ENCODE measurements at places on chromosomes 11 and 22. TPM values are rescaled to one million over a fixed set of nuclear protein-coding genes. Genes with fewer than 3 reads are reported as not detected.
A peak's percentile ranks its signal among the peaks of the same experiment; 100 is the strongest.

- H3K36me3 ChIP-seq = no peaks in the 10 kb centered on the region
- H3K4me1 ChIP-seq = no peaks in the 10 kb centered on the region
- no peak overlapping the region for H3K27ac ChIP-seq
- DNase-seq = no peak
- H3K27me3 ChIP-seq = no peaks in the 10 kb centered on the region
These were observed 441.6 kb downstream of the DYNC2H1 start for GRCh38 chr11:103550811-103551210.

GRCh38 chr11:116661056-116661455 lies 111.7 kb downstream of the BUD13 start:
- peak overlapping the region; percentile 73 for H3K27ac ChIP-seq
- peaks cover 12% of the 10 kb centered on the region for H3K4me1 ChIP-seq
- H3K36me3 ChIP-seq = no peaks in the 10 kb centered on the region
- no peak overlapping the region for H3K4me3 ChIP-seq
- DNase-seq = no peak
- no peaks in the 10 kb centered on the region for H3K27me3 ChIP-seq

DNA sequence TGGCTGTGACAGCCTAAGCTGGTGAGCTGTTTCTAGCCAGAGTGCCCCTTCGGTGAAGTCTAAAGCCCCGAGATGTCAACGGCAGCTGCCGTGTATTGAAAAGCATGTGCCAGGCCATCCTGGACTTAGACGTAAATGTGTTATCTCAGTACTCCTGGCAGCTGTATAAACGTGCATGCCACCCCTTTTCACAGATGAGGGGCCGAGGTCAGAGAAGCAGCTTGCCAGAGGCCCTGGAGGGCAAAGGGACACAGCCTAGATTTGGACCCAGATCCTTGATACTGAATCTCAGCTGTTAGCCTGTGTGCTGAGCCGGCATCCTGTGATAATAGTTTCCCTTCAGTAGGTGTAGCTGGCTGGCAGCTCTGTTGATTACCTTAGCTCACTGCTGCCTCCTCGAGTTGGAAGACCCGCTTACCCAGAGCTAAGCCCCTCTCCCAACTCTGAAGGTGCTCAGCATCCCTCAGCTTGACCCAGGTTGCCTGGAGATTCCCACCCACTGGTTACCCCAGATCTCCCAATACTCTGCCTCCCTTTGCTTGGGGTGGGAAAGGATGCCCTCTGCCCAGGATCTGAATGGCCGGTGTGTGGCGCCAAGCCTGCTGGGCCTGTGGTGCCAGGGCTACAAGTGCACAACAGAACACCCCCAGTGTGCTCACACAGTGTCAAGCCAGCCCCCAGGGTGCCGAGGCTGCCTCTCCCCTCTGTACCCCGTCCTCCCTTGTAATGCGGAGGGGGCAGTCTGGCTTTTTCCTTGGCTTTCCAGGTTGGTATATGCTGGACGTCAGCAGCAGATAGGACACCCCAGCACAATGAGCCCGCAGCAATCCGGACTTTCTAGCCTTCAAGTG lies 59.8 kb upstream of the WNT7B start:
- peaks cover 27% of the 10 kb centered on the region for H3K4me1 ChIP-seq
- peak overlapping the region; percentile 89 for H3K4me3 ChIP-seq
- peak overlapping the region; percentile 90 for H3K27ac ChIP-seq
- H3K27me3 ChIP-seq = no peaks in the 10 kb centered on the region
- no peaks in the 10 kb centered on the region for H3K36me3 ChIP-seq
- DNase-seq = no peak

DNA sequence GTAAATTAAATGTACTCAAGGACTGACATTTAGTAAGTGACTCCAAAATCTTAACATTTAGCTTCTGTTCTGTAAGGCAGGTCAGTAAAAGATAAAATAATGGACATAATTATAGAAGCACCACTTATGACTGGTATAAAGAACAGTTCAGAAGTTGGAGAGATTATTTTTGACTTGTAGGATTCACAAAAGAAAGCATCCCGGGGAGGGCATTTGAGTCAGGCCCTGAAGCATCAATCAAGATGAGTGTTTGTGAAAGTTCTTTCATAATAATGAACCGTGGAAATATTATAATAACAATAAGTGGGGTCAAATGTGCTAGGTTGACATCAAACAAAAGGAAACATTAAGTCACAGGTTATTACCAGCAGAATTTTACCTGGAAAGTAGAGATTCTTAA lies 201.9 kb downstream of the DDX10 start:
- no peaks in the 10 kb centered on the region for H3K36me3 ChIP-seq
- H3K4me3 ChIP-seq = no peak overlapping the region
- H3K27ac ChIP-seq = no peak overlapping the region

DNA sequence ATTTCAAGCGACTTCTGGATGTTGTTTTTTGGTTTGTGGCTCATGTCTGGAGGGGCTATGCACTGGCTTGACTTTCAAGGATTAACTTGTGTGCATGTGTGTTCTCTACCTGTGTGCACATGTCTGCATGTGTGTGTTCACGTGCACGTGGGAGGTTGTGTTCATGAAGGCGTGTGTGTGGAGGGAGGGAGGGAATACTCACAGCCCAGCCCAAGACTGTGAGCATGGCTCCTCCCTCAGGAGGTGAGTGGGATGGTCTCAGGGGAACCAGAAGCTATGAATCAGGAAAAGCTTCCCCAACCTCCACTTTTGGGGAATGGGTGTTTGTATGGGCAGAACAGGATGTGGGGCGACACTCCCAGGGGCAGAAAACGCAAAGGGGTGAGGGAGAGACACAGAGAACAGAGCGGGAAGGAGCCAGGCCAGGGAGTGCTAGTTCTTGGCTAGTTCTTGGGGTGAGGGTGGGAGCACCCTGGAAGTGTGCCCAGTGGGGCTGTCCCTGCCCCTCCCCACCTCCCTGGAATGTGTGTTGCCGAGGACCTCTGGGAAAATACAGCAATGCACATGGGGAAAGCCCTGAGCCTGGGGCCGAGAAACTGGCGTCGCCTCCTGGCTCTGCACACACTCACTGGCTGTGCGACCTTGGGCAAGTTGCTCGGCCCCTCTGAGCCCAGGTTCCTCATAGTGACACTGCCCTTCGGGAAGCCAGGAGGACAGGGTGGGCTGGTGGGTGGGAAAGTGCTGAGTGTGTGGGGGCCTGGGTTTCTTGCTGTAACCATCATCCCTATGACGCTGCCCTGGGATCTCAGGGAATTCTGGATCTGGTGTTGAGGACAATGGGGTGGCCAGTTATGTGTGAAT lies 16.9 kb upstream of the ALX4 start:
- no peak for DNase-seq
- no peaks in the 10 kb centered on the region for H3K4me1 ChIP-seq
- H3K4me3 ChIP-seq = no peak overlapping the region
- H3K27ac ChIP-seq = no peak overlapping the region
- peaks cover 8% of the 10 kb centered on the region for H3K27me3 ChIP-seq

TEX54 gene
- total RNA-seq = not detected

GRCh38 chr11:48029681-48030290 lies 49.4 kb downstream of the PTPRJ start:
- DNase-seq = no peak
- H3K4me3 ChIP-seq = no peak overlapping the region
- peaks cover 4% of the 10 kb centered on the region for H3K4me1 ChIP-seq
- no peak overlapping the region for H3K27ac ChIP-seq
- no peaks in the 10 kb centered on the region for H3K36me3 ChIP-seq

NFRKB gene
- 20.1 TPM for total RNA-seq

FDX1 gene
- 6.8 TPM for total RNA-seq

DNA sequence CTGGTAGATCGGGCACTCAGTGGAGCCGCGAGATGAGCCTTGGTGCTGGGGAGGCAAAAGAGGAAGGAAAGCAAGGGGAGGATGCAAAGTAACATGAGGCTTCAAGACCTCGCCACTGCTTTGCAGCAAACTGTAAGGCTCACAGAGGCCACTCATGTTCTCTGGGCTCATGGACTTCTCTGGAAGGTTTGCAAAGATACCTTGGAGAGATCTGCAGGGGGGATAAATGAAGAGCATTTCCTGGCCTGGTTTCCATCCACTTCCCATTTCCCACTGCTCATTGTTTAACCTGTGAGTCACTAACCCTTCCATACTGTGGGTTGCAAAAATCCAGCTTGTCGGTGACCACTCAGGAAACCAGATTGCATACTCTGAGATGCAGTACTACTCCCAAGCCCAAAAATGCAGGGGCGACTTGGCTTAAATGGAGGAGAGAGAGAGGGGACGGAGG lies 38.5 kb downstream of the OSBP2 start:
- no peak for DNase-seq
- no peaks in the 10 kb centered on the region for H3K27me3 ChIP-seq
- H3K27ac ChIP-seq = no peak overlapping the region
- H3K4me1 ChIP-seq = no peaks in the 10 kb centered on the region
- H3K36me3 ChIP-seq = no peaks in the 10 kb centered on the region

- DNase-seq = no peak
- no peaks in the 10 kb centered on the region for H3K36me3 ChIP-seq
- peaks cover 6% of the 10 kb centered on the region for H3K4me1 ChIP-seq
- no peaks in the 10 kb centered on the region for H3K27me3 ChIP-seq
- peak overlapping the region; percentile 36 for H3K27ac ChIP-seq
- peak overlapping the region; percentile 20 for H3K4me3 ChIP-seq
These were observed 40.2 kb downstream of the DIXDC1 start for GRCh38 chr11:111977146-111978027.

GRCh38 chr22:39234867-39235687 lies 9.7 kb downstream of the PDGFB start:
- no peak for DNase-seq
- no peaks in the 10 kb centered on the region for H3K27me3 ChIP-seq
- H3K4me1 ChIP-seq = peaks cover 13% of the 10 kb centered on the region
- peaks cover 2% of the 10 kb centered on the region for H3K36me3 ChIP-seq

DNA sequence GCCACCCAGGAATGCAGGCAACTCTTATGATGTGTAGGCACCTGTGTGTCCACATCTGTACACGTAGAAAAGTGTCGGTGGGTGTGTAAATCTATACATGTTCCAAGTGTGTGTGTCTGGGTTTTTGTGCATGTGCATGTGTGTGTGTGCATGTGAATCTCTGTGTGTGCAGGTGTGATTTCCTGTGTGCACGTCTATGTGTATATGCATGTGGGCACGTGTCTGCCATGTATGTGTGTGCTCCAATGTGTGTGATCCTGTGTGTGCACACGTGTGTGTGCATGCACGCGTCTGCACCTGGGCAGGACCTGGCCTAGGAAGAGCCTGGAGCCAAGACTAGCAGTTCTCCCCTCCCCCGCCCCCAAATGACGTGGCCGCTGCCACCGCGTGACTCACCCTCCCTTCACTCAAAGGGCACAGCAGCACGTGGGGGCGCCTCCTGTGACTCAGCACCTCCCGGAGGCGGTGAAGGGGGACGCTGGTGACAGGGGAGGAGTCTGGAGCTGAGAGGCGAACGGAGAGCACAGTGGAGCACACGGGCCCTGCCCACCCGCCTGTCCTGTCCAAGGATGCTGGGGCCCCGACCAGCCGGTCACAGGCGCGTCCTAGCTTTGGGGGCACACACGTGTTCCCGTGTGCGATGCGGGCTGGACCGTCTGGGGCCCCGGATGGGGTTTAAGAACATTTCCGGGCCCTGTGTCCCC lies 10.1 kb downstream of the PIM3 start:
- peaks cover 24% of the 10 kb centered on the region for H3K4me1 ChIP-seq
- no peaks in the 10 kb centered on the region for H3K36me3 ChIP-seq
- peak overlapping the region; percentile 77 for H3K4me3 ChIP-seq
- DNase-seq = peak; percentile 71

DNA sequence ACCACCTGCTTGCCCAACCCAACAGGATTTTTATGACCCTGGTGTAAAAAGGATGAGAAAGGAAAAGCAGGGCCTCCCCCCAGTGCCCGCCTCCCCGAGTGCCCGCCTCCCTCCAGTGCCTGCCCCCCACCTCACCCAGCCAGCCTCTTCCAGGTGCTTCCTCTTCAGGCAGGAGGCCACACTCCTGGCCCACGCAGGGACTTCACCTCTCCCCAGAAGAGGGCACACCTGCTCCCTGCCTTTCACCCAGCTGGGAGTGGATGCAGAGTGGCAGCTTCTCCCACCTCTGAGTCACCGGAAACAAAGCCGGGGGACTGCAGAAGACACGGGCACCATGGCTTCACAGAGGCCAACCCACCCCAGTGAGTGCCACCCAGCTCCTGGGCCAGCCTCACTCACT lies 16.1 kb downstream of the CPT1A start:
- H3K27ac ChIP-seq = no peak overlapping the region
- DNase-seq = no peak
- no peaks in the 10 kb centered on the region for H3K27me3 ChIP-seq
- H3K4me1 ChIP-seq = peaks cover 21% of the 10 kb centered on the region
- H3K36me3 ChIP-seq = peaks cover 8% of the 10 kb centered on the region

DNA sequence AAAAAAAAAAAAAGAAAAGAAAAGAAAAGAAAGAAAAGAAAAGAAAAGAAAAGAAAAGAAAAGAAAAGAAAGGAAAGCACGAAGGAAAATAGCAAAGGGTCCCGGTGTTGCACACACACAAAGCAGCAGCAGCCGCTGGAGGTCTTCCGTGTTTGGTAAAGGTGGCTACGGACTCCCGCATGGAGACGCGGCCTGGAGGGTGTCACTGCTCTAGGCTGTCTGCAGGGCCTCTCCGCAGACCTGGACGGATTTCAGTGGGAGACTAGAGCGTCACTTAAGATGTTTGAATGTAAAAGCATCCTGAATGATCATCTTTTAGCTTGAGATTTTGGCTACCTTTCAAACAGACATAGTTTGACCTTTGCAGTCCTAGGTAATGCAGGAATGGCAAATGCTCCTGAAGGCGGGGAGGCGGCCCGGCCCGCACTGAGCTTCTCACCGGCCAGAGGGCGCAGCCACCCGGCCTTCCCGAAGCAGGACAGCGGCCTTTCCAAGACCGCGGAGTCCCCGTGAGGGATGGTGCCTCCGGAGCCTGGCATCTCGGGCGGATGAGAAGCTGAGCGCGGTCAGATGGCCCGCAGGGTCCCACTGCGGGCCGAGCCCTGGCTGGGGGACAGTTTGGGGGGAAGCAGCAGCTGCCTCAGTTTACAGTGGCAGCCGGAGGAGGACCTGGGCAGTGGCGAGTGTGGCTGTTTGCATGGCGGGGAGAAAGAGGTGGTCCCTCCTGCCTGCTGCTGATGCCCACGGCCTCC lies 18.5 kb downstream of the KRTAP5-5 start:
- no peak for DNase-seq
- no peak overlapping the region for H3K27ac ChIP-seq
- H3K4me3 ChIP-seq = no peak overlapping the region
- H3K27me3 ChIP-seq = no peaks in the 10 kb centered on the region
- no peaks in the 10 kb centered on the region for H3K36me3 ChIP-seq
- H3K4me1 ChIP-seq = peaks cover 15% of the 10 kb centered on the region

GRCh38 chr11:93123351-93123898 lies 74.4 kb downstream of the SLC36A4 start:
- H3K36me3 ChIP-seq = no peaks in the 10 kb centered on the region
- H3K27me3 ChIP-seq = no peaks in the 10 kb centered on the region
- H3K27ac ChIP-seq = no peak overlapping the region
- no peak overlapping the region for H3K4me3 ChIP-seq

DNA sequence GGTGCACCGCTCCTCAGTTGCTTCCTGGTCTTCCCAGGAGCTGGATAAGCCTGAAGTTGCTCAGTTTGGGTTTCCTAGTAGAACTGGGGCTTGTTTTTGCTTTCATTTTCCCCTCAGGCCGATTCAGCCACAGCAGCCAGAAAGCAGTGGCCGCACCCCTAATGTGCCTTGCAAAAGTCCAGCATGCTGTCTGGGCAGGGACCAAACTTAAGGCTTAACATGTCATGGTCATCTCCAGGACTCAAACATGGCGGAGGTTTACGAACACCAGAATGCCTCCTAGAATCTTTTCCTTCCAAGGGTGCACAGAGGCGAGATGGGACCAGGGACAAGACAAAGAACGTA lies 2.5 kb downstream of the GNG3 start:
- no peaks in the 10 kb centered on the region for H3K36me3 ChIP-seq
- peak overlapping the region; percentile 56 for H3K4me3 ChIP-seq
- H3K4me1 ChIP-seq = peaks cover 20% of the 10 kb centered on the region
- DNase-seq = no peak
